ENCODE measurements at places on chromosomes 6 and 20.

DNA sequence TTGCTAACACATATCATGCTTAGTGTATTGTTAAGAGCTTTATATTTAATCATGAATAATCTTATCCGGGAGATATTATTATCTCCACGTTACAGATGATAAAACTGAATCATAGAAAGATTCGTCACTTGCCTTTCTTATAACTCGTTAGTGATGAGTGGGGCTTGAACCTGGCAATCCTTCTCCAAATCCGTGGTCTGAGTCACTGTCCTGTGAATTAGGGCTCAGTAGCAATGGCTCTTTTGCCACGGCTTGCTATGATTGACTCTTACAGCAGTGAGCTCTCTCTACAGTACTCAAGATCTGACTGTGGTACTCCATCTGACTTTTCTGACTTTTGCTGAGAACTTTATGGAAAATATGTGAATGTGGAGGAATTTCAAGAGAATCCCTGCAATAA, 246.9 kb downstream of the PACRG start:
- DNase-seq = no peak

- no peak for DNase-seq
Observed at GRCh38 chr20:39547546-39548408, 585.6 kb downstream of the DHX35 start.

- DNase-seq = no peak
Observed at GRCh38 chr20:5528261-5528660, 211.5 kb upstream of the PROKR2 start.

- DNase-seq = no peak
Observed at GRCh38 chr6:89298680-89299465, 16.2 kb downstream of the GABRR2 start.
